ENCODE measurements at places on chromosomes 13 and 19.

DNA sequence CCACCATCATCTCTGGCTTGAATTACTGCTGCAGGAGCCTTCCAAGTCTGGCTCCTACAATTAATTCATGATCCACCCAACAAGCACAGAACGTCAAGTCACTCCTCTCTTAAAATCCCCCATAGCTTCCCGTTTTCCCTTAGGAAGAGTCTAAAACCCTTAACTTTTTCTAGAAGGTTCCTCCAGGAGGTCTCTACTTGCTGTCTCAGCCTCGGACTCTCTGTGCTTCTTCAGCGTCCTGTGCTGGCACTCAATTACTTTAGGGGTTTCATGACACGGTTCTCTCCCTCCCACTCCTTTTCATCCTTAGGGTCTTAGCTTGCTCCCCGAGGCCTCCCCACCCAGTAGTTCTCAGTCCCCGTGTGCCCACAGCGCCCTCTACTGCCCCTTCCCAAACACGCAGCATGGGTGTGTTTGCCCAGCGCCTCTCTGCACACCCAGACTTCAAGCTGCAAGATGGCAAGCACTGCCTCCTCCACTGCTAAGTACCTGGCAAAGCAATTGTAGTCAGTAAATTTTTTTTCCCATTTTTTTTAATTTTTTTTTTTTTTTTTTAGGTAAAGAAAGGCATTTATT lies 25.8 kb upstream of the MAP3K10 start:
- DNase-seq: peak; percentile 41

DNA sequence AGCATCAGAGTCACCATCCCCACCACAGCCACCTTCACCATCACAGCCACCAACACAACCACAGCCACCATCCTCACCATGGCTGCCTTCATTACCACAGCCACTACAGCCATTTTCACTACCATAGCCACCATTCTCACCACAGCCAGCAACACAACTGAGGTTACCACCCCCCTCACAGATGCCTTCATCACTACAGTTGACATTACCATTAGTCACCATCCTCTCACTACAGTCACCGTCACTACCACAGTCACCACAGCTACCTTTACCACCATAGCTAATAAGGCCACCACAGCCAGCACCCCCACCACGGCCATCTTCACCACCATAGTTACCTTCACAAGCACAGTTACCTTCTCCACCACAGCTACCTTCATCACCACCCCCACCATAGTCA lies 269.6 kb downstream of the DNAJC15 start:
- no peak for DNase-seq

GRCh38 chr13:37615276-37615675 lies 16.7 kb upstream of the POSTN start:
- no peak for DNase-seq

GRCh38 chr19:16003391-16003790 lies 54.6 kb downstream of the OR10H4 start:
- no peak for DNase-seq

- DNase-seq: no peak
Observed at GRCh38 chr13:58429917-58430316, 798.4 kb downstream of the PCDH17 start.

GRCh38 chr13:21638319-21639282 lies 32.3 kb upstream of the FGF9 start:
- DNase-seq: peak; percentile 42

DNA sequence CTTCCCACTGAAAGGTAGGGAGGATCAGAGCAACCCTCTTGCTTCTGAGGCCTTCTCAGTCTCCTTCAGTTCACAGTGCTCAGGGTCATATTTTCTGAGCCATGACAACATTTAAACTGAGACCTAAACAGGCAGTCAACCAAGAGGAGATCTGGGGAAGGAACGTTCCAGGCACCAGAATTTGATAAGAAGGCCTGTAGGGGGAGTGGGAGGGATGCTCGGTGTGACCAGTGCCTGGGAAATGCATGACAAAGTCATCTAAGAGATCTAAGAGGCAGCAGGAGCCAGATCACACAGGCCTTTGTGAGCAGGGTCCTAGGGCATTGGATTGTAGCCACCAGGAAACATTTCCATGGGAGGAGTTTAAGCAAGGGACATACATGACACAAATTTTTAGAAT lies 71.6 kb downstream of the SHISA2 start:
- DNase-seq: no peak

- DNase-seq: no peak
Observed at GRCh38 chr13:44573071-44573470, 3.1 kb downstream of the TSC22D1 start.

DNA sequence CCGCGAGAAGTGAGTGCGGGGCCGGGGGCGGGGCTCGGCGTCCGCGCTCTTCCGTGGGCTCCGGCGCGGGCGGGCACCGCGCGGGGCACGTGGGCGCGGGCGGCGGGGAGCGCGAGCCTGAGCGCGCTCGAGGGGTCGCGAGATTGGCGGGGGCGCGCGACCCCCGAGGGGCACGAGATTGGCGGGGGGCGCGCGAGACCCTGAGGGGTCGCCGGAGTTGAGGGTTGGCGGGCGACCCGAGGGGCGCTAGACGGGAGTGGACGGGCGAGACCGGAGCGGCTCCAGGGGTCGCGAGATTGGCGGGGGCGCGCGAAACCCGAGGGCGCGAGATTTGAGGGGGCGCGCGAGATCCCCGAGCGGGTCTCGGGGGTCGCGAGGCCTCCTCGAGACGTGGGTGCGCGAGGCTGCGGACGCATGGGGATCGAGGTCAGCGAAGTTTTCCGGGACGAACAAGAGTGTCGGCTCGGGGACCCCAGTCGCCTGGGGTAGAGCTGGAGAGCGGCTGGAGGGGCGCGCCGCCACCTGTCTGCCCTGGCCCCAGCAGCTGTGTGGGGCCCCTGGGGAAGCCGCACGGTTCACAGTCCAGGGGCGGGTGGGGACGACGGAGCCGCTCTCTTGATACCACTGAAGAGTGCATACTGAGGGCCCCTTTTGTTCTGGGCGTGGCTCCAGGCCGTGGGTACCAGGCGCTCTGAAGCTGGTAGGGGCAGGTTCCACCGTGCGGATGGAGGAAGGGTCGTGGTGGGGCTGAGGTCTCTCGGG lies 682 bp downstream of the SSBP4 start:
- DNase-seq: peak; percentile 72

GRCh38 chr13:75804054-75804453 lies 167.9 kb downstream of the LMO7 start:
- DNase-seq: no peak

All from germinal center (tissue), 1 donor.